Cortex of kidney (tissue), 1 donor: ENCODE measurements at places on chromosomes 2 and 18.

DNA sequence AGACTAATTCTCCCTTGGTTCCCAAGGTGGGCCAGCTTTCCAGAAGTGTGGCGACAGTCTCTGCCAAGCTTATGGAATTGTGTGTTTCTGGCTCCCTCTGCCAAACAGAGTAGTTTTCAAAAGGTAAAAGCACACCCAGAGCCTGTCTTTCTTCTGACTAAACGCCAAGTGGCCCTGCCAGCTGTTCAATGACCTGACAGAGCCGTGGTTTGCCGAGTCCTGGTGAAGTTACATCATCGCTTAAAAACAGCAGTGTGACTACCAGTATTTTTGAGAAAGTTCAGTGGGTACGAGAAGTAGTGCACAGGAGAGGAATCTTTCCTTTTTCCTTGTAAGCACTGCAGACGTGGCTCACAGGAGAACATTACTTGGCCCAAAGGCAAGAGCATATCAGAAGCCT is 1.9 kb downstream of the PER2 start:
- DNase-seq, result no peak

GRCh38 chr2:217775920-217776503 is 226.8 kb downstream of the TNS1 start:
- no peak for DNase-seq

GRCh38 chr2:112582314-112582746 is 2.1 kb upstream of the CHCHD5 start:
- DNase-seq, result no peak

- no peak for DNase-seq
Measured at GRCh38 chr18:56721491-56721890, 70.3 kb downstream of the WDR7 start.

GRCh38 chr2:107340955-107341354 is 455.0 kb upstream of the ST6GAL2 start:
- no peak for DNase-seq

- DNase-seq, result no peak
Measured at GRCh38 chr2:60998628-60999545, 18.6 kb upstream of the PEX13 start.

GRCh38 chr2:102085238-102085637 is 57.3 kb upstream of the IL1R1 start:
- DNase-seq, result no peak

DNA sequence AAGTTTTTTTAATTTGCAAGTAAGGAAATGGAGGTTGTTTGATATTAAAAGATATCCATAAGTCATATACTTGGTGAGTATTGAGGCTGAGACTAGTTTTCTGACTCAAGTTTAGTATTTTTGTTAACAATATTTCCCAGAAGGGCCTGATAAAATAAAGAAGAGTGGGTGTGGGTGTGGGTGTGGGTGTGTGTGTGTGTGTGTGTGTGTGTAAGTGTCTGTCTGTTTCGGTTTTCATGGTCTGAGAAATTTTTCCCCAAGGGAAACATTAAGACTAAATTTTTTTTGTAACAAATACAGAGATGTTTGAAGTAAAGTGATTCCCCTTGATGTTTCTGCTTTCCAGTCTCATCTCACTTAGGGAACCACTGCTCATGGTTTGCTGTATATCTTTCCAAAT is 36.5 kb downstream of the PPM1B start:
- no peak for DNase-seq

DNA sequence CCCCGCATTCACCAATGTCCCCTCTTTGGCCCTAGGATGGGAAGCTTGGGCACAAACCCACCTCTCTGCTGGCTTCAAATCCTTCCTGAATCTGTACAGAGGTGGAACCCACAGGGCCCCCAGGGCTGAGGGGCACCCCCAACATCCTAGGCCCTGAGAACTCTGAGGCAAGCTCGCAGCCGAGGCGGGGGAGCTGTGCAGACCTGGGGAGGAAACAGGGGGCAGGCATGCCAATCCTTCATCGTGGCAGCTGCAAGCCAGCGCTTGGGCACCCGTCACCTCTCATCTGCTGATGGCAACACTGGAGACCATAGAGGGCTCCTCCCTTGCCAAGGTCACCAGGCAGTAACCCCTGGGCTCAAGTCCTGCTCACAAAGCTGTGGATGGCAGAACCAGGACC is 10.8 kb downstream of the ECEL1 start:
- DNase-seq, result no peak

- DNase-seq, result no peak
Measured at GRCh38 chr18:13446610-13447461, 228.3 kb downstream of the LDLRAD4 start.

DNA sequence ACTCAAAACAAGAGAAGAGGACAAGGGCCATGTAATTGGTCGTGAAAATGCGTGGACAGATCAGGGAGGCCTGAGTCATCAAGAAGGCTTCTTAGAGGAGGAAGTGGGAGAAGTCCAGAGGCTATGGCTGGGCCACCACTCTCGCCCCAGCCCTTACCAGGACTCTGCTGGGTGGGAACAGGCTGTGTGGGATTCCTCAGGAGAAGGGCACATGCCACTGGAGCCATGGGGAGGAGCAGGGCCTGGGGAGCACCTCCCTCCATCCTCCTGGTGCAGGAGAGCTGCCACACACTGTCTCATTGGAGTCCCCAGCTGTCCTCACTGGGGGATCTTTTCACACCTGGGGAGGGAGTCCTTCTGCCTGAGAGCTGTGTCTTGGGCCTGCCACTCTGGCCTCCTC is 9.4 kb upstream of the RALB start:
- DNase-seq, result no peak

GRCh38 chr2:236576953-236577352 is 7.3 kb downstream of the ACKR3 start:
- DNase-seq, result no peak

GRCh38 chr2:119659601-119660342 is 19.2 kb upstream of the TMEM177 start:
- no peak for DNase-seq

DNA sequence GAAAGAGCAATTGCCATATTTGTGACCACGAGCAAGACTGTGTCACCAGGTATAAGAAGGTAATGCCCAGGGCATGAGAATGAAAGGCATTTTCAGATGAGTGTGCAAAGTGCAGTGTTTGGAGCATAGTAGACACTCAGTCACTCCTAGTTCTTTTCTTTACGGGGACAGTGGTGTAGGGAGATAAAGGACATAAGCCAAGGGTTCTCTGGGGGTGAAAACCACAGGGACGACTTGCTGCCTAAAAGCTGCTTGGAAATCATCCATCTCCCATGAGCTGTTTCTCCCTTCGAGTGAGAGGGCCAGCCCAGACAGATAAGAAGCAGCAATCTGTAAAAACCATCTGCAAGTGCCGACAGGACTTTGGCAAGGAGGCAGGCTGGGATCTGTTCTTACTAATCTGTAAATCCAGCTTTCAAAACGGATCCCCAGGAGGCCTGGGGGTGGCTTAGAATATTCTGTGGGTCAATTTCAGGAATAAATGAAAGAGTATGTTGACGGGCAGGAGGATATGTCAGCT is 221.6 kb downstream of the LPIN1 start:
- no peak for DNase-seq

DNA sequence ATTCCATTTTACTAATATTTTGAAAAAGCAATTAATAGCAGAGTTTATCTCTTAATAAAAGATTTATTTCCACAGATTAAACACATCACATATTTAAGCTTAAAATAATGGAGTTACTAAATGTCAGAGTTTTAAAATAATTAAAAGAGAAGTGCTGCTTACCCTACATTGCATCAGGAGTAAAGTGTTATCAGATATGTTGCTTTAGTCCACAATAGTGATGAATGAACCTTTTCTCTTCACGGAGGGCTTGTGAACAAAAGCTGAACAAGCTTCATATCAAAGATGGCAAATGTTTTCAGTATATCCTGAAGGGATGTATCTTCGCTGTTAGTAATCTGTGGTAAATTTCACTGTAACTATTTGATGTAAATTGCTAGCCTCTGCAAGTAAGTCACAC is 69.4 kb upstream of the TTC27 start:
- DNase-seq, result no peak

- DNase-seq, result no peak
Measured at GRCh38 chr18:79239631-79240030, 156.1 kb upstream of the NFATC1 start.

GRCh38 chr2:228701506-228701905 is 520.0 kb upstream of the SPHKAP start:
- no peak for DNase-seq

DNA sequence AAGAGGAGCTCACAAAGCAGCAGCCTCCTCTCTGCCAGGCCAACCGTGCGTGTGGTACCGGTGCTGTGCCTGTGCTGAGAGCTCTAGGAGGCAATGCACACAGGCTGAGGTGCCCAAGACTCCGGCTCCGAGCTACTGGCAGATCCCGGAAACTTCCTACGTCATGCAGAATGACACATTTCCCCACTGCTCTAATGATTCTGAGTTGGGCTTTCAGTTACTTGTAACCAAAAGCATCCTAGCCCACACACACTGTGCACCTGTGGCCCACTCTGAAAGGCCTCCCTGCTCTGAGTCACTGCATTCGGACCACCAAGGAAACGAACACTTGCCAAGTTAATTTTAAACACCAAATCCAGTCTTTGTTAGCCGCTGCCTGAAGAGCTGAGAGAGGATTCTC is 9.3 kb upstream of the RNU4ATAC start:
- no peak for DNase-seq

- no peak for DNase-seq
Measured at GRCh38 chr2:239679755-239680154, 278.9 kb upstream of the HDAC4 start.

GRCh38 chr2:148257276-148257675 is 236.4 kb downstream of the MBD5 start:
- DNase-seq, result no peak

GRCh38 chr18:63109802-63110201 is 209.8 kb downstream of the BCL2 start:
- no peak for DNase-seq
